ENCODE measurements at places on chromosomes 3 and 15.

DNA sequence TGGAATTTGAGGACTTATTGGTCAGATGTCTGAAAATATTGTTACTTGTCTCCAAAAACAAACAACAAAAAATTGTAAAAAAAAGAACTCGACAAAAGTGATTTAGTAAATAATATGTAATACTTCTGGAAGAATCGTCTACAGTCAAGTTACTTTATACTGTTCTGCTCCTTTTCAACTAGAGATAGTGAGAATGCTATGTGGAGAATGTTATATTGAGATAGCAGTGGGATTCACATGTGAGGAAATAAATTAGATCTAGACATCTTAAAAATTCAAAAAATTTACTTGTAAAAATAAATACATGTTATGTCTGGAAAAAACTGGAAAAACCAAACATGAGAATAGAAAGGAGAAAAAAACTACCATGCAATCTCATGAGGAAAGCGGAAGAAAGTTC is 64.9 kb downstream of the SGO1 start:
- DNase-seq = no peak

DNA sequence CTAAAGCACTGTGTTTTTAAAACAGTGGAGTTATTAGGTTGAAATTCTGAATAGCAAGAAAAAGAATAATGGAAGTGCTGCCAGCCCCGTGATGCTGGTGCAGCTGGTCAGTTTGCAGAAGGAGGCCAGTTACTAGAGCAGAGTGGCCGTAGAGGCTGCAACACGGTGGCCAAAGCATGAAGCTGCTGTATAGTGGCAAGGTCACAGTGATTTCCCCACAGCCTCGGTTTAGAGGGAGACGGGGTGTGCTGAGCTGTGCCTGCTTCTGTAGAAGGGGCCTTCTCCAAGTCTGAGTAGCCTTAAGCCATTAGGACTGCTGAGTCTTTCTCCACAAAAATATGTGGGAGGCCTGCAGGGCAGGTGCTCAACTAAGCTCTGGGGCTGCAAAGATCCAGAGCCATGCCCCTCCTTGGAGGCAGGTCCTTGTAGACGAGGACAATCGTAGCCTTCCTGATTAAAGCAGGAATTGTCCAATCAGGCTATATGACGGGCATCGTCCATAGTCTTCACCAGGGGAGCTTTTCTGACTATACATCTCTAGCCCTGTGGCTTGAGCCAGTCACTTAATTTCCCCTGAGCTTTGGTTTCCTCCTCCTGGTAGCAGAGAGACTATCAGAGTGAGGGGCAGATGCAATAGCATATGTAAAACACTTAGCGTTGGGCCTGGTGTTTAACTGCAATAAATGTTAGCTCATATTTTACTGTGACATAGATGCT is 151.6 kb downstream of the PGPEP1L start:
- DNase-seq = peak; percentile 28

GRCh38 chr3:172516318-172517214 is 6.7 kb downstream of the TNFSF10 start:
- DNase-seq = peak; percentile 81

- DNase-seq = no peak
Measured at GRCh38 chr15:29040370-29040751, 154.6 kb downstream of the APBA2 start.

DNA sequence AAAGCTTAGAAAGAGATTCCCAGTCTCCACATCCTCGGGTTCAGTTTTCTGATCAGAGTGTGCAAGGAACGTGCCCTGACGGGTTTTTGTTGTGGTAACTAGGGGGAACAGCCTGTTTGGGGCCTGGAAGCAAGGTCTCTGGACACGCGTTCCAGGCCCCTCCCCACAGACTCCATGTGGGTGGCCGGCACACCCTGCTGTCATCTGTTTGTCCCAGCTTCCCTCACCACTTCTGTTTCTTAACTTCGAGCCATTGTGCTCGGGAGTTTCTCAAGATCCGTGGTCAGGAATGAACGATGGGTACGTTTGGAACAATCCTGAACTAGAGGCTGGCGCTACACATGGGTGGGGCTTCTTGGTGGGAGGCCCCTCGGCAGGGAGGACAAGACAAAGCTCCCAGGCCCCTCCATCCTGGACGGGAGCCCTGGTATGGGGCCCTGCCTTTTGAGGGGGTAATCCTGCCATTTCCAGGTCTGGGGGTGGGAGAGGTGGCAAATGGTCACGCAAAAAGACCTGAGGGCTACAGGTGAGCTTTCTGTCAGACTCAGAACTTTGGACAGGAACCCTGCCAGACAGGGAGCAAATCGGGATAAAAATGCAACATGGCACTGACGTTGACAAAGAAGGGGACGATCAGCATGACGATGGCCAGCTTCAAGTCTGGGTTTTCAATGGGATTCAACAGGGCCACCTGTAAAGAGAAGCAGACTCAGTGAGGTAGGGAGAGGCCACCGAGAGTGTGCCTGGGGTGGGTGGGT is 8.5 kb upstream of the MUSTN1 start:
- peak; percentile 33 for DNase-seq

DNA sequence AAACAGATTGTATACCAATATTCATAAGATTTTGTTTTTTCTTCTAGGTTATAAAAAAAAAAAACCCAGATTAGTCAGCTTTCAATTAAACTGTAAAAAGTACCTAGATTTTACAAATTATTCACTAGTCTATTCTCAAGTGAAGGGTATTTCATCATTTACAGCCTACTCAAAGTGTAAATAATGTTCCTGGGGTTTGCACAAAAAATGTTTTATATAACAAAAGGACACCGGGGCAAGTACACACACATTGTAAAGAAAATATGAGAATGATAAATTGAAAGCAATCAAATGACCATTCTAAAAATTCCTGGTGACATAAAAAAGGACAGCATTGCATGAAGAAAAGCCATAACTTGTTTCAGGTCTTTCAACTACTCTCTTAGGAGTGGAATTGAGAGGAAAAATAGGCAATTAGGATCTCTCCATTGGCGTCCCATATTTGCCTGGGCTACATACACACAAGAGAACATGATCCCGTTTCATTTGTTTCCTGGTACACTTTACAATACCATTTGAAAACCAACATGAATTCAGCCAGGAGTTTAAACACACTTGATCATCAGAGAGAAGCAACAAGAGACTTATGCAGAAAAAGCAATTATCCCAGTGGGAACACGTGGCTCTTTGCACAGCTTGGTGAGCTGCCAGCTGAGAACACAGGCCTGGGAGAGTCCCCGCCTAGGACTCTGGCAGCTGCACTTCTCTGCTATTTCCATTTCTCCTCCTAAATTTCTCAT is 1039.2 kb downstream of the ROBO1 start:
- DNase-seq = peak; percentile 86

DNA sequence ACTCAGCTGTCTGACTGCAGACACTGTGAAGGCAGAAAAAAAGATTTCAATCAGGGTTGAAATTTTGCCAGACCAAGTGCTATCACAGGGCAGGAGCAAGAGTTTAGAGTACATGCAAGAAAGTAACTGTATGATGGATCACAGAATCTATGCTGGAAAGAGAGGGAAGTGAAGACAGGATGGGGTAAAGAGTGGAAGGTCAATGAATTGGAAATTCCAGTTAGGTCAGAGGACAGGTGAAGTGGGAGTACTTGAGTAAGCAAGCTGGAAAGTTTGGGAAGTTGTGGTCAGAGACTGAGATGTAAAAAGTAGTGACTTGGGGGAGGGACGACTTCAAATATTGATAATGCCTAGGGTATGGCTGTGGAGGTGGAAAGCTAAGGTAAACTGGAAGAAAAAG is 7.2 kb downstream of the SPG11 start:
- DNase-seq = no peak

DNA sequence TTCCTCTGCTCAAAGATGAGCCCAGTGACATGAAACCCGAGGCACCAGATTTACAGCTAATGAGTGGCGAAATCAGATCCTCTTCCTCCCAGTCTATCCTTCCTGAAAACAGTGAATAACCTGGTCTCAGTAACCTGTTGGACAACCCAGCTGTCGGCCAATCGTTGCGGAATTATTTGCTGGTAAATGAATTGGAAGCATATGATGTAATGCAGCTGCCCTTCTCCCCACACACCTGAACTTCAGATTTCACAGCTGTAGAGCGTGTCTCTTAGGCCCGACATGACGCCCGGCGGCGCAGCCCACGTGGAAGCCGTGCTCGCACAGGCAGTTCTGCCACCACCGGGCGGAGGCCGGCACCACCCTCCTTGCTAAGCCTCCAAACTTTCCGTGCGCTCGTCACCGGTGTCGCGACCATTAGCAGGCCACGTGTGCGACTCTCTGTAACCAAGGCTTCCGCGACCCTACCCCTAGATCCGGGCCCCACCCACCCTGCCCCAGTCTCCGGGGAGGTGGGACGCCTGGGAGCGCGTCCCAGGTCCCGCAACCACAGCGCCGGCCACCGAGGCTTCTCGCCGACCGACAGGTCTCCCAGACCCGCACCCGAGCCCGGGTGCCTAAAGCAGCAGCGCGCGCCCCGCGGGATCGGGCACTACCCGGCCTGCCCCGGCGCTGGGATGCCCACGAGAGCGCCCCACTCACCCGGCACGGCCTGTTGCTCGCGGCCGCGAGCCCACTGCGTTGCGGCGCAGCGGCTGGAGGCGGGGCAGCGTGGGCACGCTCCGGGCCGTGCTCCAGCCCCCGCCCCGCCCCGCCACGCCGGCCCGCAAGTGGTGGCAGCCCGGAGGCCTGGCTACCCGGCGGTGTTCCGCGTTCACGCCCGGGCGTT is at the start of gene RIOX2:
RIOX2 (minus strand) TSS at position 753 of the 889 bp plus-strand sequence. CDS start 4,838 bp downstream, outside the sequence.
- peak; percentile 93 for DNase-seq

DNA sequence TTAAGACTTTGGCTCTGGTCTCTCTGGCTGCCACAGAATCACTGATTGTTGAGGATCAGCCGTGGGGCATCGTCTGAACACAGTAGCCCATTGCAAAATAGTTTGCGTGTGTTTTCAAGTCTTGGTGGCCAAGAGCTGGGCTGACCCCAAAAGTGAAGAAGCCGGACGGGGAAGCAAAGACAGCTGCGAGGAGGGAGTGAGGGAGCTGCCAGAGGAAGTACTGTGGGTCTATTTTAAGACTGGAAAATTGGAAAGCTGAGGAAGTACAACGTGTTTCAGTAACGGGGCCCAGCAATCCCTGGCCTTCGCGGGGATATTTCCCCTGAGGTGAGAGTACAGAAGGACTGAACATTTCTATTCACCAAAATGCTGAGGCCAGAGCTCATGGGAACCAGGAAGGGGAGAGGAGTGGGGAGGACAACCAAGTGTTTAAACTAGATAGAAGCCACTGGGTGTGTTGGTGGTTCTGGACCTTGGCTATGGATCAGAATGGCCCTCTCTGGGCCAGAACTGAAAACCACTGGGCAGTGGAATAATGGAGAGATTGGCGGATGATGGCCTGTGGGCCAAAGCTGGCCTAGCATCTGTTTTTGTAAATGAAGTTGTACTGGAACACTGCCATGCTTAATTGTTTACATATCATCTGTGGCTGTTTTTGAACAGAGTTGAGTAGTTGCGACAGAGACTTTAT is 34.1 kb upstream of the LIMD1 start:
- DNase-seq = peak; percentile 92

DNA sequence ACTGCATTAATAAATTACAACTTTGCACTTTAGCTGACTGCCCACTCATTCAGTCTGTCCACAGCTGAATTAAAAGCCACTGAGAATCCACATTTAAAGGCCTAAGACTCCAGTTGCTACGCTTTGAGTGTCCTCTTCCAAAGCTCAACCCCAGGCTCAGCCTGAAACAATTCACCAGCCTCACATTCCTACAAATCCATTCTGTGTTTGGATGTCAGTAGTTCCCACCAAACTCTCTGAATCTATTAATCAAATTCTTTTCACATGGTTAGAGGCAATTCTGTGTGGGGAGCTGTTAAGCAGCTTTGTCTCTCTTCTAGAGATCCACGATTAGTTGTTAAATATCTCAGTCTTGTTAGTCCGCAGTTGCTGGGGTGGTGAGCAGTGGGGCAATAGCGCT is 116.8 kb upstream of the UBE2E2 start:
- no peak for DNase-seq

GRCh38 chr3:145936971-145937370 is 224.0 kb downstream of the PLOD2 start:
- no peak for DNase-seq

Data from right cardiac atrium (tissue), 5 donors.